ENCODE measurements at places on chromosomes 16 and 17. TPM values are rescaled to one million over a fixed set of nuclear protein-coding genes. Genes with fewer than 3 reads are reported as not detected.

TMEM235 gene
- total RNA-seq = 0.28 TPM

C16orf96 gene
- 2.0 TPM for total RNA-seq

ZNF213 gene
- total RNA-seq = 6.2 TPM

SP6 gene
- 0.90 TPM for total RNA-seq

ACBD4 gene
- total RNA-seq = 10.5 TPM

SLC2A4 gene
- total RNA-seq = 4.4 TPM

GRCh38 chr17:29074488-29074887, 31.5 kb downstream of the PIPOX start:
- DNase-seq = no peak

- DNase-seq = no peak
Observed at GRCh38 chr17:57415751-57416207, 159.5 kb downstream of the MSI2 start.

GRCh38 chr17:75404731-75405364, 630 bp downstream of the GRB2 start:
- peak; percentile 62 for DNase-seq

- DNase-seq = no peak
Observed at GRCh38 chr17:82848022-82848592, 8.3 kb upstream of the ZNF750 start.

GRCh38 chr17:12627177-12627629, 38.5 kb upstream of the MYOCD start:
- DNase-seq = no peak

DNA sequence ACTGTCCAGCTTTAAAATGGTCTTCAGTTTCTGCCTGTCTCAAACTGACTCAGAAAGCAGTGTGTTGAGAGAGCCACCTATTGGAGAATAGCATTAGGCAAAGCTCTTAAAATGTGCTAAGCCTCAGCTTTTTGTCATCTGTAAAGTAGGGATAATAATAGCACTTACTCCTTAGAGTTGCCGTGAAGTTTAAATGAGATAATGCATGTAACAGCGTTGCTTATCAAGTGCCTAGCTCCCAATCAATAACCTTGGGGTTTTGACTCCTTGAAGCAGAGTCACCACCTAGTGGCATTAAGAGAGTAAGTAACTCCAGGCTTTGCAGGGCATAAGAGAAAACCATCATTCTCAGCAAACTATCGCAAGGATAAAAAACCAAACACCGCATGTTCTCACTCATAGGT, 163.3 kb downstream of the HS3ST2 start:
- no peak for DNase-seq

DNA sequence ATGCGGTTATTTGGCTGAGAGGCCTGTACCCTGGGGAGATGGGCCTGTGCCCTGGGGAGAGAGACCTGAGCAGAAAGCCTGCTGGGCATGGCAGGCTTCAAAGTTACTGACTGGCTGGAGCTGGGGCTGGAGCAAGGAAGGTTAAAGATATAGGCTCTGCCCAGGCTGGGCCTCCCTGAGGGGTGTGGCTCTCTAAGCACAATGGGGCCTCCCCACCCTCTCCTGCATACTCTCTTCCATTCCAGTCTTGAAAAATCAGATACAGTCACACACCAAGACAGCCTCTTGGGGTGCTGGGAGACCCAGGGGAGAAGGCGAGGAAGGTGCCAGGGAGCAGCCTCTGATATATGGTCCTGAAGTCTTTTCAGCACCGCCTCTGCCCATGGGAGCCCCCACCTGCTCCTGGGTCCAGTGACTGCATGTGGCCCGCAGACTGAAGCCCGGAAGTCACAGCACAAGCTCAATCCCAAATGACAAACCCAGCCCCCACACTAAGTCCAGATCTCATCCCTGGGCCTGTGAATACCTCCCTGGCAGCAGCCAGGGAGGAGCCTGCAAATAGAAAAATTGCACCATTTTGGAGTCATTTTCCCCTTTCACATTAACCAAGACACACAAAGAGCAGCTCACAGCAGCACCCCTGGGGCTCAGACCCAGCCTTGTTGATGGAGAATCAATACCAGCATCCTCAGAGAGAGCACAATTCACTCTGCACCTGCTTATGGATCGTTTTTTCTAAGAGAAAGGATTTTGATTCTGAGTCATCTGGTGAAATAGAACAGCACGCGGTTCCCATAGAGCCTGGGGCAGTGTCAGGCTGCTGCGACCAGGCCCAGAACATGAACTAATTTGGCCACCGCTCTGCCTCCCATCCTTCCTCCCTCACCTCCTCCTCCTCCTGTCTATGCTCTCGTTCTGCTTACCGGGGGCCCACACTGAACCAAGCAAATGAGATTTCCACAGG, 25.6 kb upstream of the CACNG1 start:
- DNase-seq = no peak

DNA sequence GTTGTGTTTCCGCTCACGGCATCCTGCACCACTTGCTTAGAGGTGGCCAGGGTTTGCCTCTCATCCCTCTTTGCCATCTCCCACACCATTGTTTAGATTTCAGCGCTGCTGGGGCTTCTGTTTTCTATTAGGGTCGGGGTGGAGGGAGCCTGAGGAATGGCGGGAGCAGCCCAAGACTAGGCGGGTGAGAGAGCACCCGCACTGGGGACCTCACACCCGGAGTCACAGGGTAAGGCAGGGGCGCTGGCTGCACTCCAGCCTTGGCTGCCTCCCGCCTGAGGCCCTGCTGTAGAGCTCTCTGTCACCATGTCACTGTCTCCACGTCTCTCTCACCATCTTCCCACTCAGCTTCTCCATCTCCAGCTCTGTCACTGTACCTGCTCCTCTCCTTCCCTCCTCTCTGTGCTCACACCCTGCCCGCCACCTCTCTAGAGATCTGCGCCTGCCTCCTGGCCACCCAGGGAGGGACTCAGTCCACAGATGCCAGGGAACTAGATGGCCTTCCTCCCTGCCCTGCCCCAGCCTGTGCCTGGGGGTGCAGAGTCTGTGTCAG, 32.8 kb upstream of the ABCC3 start:
- DNase-seq = no peak
